Activated T-cell treated with anti-CD3 and anti-CD28 coated beads, Interleukin-2, amount 50 U/mL, for 48 hours (primary cell): ENCODE measurements at places on chromosomes 1 and 21.

DNA sequence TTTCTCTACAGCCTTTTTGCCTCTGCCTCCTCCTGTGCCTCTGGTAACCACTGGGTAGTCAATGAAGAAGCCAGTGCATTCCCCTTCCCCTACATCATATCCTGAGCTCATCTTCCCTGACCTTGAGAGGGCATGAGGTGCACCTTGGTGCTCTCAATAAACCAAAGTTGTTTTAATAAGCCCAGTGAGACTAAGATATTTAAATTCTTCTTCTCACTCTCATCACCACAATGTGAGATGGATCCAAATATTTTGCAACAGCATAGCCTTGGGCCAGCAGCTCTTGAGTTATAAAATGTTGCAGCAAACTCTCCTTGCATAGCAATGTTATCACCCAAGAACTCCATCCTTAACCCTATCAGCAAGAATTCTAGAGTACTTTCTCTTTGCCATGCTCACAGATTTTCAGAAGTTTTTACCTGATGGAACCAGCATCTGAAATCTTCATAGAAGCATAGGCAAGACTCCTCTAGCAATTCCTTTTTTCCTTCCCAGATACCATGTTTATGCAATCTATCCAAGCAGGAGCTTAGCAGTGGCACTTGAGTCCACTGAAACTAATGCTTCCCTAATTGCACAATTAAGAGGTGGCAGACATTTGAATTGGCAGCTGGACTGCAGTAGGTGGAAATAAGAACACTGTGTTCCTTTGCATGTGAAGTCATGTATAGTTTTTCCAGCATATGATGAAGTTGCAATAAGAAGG, 36.8 kb downstream of the CDC7 start:
- DNase-seq: no peak

GRCh38 chr1:165316153-165316772, 40.3 kb downstream of the LMX1A start:
- no peak for DNase-seq

DNA sequence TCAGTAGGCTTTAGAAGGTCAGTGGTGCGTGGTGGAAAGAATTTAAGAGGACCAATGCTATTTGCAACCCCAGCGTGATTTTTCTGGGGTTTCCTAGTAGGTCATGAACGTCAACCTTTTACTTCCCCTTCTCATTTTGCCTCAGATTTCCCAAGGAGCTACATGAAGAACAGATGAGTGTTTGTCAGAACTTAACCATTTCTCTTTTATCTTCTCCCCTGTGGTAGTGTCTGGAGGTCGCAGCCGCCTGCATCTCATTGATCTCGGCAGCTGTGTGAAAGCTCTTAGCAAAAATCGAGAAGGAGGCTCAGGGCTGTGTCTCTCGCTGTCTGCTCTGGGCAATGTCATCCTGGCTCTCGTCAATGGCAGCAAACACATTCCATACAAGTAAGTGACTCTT, 491.1 kb downstream of the KIF26B start:
- no peak for DNase-seq

DNA sequence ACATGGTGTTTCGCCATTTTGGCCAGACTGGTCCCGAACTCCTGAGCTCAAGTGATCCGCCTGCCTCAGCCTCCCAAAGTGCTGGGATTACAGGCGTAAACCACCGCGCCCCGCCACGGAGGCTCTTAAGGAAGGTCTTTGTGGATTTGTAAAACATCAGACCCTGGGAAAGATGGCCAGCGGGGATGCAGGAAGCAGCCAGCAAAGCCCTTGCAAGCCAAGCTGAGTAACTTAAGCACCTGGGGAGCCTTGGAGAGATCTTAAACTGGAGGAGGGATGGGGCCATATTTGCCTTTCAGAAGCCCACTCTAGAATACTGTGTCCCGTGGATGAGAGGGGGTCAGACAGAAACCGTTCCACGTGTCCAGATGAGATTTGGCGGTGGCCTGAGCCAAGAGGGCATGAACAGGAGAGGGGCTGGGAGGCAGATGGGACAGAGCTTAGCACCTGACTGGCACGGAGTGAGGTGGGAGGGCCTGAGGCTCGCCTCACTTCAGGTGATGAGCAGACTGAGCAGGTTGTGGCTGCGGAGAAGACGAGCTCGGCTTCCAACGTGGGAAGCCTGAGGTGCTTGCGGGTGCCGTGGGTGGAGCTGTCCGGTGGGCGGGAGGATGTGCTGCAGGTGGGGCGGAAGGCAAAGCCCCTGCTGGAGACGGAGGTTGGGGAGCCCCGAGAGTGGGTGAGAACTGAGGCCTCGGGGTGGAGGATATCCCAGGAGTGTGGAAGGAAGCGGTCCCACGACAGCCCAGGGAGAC, 11.7 kb downstream of the C1orf216 start:
- DNase-seq: no peak

DNA sequence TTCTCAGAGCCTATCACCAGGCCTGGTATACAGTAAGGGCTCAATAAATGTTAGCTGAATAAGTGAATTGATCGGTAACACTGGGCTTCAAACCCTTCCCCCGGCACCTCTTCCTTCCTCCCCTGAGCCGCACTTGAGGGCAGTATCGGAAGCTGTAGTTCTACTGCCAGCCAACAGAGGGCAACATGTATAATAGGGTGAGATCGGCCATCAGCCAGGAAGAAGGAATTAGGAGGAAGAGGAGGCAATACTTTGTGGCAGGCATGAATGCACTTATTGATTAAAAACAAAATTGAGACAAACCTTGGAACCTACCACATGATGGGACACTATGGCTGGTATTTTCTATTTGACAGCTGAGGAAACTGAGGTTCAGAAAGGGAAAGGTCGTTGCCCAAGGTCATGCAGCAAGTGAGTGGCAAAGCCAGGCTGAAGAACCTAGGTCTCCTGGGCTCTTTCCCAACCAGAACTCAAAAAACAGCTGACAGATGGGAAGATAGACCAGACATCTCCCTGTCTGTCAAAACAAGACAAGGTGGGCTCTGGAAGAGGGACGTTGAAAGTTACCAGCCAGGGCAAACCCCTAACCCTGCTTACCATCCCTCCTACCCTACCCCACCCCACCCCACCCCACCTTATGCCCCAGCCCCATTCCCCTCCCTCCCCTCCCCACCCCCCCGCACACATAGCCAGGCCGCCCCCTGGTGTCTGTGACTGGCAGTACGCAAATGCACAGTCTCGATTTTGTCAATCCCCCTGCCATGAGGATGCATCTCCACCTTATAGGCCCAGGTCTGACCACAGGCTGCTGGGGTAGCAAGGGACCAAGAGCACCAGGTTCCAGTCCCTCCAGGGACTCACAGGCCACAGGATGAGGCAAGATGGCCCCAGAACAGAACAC, 107.3 kb upstream of the RUNX3 start:
- DNase-seq: peak; percentile 87

- no peak for DNase-seq
Measured at GRCh38 chr1:20126806-20127440, 7.6 kb upstream of the PLA2G2D start.

DNA sequence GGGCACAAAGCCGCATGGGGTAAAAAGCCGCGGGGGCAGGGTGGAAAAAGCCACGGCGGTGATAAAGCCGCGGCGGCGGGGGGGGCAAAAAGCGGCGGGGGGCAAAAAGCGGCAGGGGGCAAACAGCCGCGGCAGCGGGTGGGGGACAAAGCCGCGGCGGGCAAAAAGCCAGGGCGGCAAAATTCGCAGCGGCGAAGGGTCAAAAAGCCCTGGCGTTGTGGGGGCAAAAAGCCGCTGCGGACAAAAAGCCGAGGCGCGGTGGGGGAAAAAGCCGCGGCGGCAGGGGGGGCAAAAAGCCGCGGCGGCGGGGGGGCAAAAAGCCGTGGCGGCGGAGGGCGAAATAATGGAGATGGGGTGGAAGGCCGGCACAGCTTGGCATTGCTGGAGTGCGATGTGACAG, 3902.9 kb downstream of the SRGAP2C start:
- no peak for DNase-seq

DNA sequence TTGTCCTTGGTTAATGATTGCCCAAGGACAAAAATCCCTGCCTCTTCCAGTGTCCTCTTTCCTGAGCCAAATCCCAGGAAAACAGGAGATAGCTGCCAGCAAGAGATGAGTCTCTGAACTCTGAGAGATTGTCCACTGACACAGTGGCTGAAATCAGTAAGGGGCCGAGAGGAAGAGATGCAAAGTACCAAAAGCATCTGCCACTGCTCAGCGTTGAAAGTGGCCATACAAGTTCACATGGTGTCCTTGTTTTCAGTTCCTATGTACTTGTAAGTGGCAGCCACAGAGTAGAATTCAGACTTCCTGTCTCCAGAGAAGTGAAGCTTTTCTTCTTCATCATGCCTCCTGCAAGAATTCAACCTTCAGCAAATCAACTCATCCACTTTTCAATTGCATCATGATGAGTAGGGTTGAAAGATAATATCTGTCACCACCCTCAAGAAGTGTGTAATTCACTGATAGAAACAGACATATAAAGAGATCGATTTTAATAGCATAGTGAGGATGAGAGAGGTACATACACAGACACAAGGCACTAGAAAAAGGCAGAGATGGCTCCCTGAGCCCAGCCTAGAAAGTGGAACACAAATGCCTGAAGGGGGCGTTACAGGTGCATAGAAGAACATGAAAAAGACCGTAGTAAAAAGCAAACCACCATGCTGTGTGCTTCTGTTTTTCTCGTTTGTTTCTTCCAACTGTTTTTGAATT, 185.8 kb downstream of the MRPL39 start:
- peak; percentile 69 for DNase-seq

- DNase-seq: no peak
Measured at GRCh38 chr21:42554251-42554961, 40.8 kb downstream of the SLC37A1 start.

- DNase-seq: no peak
Measured at GRCh38 chr1:54653036-54653435, 11.4 kb downstream of the MROH7 start.

DNA sequence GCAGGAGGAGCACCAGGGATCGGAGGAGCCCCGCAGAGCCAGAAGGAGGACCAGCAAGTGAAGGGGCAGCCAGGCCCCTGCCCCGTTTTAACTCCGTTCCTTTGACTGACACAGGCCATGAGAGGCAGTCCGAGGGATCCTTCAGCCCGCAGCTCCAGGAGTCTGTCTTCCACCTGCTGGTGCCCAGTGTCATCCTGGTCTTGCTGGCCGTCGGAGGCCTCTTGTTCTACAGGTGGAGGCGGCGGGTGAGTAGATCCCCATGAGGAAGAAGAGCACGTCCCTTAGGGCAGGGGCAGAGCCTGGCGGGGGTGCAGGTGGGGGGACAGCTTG, 13.3 kb downstream of the CSF1 start:
- DNase-seq: no peak

- no peak for DNase-seq
Measured at GRCh38 chr1:228215663-228216116, 7.8 kb downstream of the OBSCN start.

DNA sequence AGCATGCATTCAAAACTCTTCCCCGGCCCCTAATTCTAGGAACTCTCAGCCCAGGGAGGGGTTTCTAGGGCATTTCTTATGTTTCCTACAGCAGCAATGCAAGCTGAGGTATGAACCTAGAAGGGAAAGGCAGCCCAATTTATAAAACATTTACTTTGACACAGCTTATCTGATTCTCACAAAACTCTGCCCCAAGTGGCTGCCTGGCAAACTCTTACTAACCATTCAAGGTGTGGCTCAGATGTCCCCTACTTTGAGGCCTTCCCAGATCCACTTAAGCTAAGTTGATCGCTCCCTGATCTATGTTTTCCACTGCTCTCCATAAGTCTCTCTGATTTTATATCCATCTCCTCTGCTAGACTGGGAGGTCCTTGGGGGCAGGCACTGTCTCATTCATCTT, 35.4 kb downstream of the AK2 start:
- DNase-seq: no peak

DNA sequence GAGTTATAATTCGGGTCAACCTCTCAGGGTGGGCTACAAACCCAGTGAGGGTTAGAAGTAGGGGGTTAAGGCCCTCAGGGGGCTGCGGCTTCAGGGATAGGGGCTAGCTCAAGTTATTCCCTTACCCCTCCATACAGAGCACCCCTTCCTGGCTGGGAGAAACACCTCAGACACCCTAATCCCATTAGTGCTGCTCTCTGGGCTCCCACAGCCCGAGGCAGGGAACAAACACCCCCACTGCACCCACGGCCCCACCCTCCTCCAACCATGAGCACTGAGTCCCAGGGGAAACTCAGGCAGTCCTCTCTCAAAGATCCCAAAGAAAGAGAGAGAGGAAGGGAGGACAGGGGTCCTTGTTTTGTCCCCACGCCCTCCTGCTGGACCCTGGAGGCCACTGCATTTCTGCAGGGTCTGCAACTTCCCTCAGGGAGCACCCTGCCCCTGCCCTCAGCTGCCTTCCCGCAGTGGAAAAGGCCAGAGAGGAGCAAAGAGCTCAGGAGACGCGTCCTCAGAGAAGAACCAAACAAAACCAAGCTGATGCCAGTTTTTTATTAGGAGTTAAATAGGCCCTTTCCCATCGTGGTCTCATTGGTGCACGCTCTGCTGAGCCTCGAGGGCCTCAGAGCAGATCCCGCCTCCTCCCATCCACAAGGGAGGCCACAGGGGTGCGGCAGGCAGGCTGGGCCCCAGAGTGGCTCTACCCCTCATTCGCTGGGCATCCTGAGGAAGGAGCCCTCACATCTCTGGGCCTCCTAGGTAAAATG, 1.4 kb upstream of the S100A4 start:
- DNase-seq: no peak

DNA sequence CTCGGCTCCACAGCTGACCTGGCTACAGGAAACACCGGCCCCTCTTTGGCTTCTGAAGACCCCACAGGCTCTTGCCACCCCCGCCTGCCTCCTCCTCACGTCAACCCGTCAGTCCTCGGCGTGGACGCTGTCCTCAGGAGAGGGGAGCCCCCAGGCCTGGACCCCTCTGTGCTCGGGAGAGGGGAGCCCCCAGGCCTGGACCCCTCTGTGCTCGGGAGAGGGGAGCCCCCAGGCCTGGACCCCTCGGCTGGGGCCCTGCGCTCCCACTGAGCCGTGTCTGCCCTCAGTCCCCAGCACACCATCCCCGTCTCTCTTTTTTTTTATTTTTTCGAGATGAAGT, 26.0 kb upstream of the C1orf159 start:
- DNase-seq: no peak

DNA sequence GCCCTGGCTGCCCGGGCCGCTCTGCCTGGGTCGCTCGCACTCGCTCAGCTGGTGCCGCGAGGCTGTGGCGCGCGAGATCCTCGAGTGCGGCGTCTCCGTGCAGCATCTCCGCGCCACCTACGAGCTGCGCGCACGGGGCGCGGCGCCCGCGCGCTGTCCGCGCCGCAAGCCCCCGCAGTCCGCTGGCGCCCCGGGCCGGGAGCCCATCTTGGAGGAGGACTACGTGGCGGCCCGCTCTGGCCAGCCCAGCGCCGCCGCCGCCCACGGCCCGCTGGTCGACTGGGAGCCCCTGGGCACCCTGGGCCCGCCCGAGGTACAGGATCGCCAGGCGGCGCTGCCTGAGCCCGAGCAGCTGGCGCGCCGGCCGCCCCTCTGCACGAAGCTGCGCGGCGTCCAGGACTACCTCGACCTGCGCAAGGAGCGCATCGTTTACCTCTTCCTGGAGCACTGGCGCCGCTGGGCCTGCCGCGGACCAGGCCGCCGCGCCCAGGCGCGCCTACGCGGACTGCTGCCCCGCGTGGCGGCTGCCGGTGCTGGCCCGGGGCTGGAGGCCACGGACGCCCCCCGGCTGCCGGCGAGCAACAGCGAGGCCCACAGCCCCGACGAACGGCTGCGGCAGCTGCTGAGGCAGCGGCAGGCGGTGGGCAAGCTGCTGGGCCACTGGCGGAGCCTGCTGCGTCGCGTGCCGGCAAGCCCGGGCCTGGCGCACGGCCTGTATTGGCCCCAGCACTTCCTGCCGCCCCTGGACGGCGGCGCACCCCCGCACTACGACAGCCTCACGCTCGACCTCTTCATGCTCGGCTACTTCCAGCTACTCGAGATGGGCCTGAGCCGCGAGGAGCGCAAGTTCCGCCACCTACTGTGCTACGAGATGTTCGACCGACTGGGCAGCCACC, 10.9 kb downstream of the TNFRSF25 start:
- peak; percentile 67 for DNase-seq
